ENCODE measurements at places on chromosomes 3 and 15.

DNA sequence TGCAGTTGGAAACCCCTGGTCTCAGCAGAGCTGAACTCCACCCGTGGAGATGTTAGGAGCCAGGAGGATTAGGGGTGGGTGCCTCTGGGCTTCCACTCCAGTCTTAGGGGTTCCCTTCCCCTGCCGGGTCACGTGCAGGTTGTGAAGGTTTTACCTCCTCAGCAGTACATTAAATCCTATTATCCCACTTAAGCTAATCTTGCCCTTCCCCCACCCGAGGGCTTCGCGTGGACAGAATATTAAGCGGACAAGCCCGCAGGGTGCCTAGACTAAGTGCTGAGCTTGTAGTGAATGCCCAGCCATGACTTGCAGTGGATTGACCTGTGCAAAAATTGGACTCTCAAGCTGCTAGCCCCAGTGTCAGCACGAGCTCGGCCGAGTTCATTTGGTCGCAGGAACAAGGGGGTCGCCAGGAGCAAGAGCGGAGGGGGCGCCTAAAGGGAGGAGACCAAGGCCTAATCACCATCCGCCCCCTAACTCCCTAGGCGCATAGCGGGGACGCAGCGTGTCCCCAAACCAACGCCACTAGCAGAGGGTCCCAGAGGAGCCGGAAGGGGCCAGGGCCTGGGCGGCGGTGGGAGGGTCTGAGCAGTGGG lies 498 bp upstream of the SEMA4B start:
- no peak for DNase-seq

- no peak for DNase-seq
Measured at GRCh38 chr3:42061025-42061712, 30.0 kb upstream of the TRAK1 start.

GRCh38 chr3:174102866-174103265 lies 705.3 kb downstream of the NLGN1 start:
- no peak for DNase-seq

DNA sequence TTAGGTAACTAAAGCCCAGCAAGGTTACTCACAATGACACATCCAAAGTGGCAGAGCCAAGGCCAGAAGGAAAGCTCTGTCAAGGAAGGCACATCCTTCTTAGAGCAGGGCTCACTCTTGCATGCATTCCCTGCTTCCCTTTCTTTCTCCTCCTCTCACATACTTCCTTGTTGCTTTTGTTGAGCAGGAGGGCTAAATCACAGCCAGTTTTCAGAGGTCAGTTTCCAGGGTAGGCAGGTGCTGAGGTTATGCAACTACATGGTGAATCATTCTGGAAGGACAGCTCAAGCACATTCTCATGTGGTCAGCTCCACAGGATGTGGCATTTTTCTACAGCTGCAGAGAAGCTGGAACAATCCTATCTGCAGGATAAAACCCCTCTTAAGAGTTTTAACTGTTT lies 275.6 kb downstream of the ZNF621 start:
- DNase-seq, result no peak

GRCh38 chr3:5442106-5442785 lies 254.7 kb downstream of the EDEM1 start:
- no peak for DNase-seq

- DNase-seq, result no peak
Measured at GRCh38 chr3:43316783-43317460, 30.6 kb downstream of the SNRK start.

All from stimulated activated CD8-positive, alpha-beta memory T cell treated with anti-CD3 and anti-CD28 coated beads, Interleukin-15, amount 100 ng/mL, for 4 hours (primary cell).